ENCODE measurements at places on chromosomes 4 and X. TPM values are rescaled to one million over a fixed set of nuclear protein-coding genes. Genes with fewer than 3 reads are reported as not detected.

Gene VSIG4
- total RNA-seq = not detected

Gene PLS3
- 504 TPM for total RNA-seq

Gene GPRIN3
- 0.30 TPM for total RNA-seq

Gene SUPT20HL2
- total RNA-seq = not detected

Gene ZNF157
- total RNA-seq = 0.09 TPM

Gene ARAP2
- 1.2 TPM for total RNA-seq

Gene TMPRSS11B
- not detected for total RNA-seq

Gene ERCC6L
- 0.30 TPM for total RNA-seq

Gene CT45A3
- total RNA-seq = not detected

Gene ZMAT1
- 0.23 TPM for total RNA-seq

Gene SPANXN3
- total RNA-seq = not detected

Gene NLGN4X
- total RNA-seq = not detected

Gene SPANXA2
- total RNA-seq = not detected

Gene SH2D1A
- total RNA-seq = not detected

Gene GDI1
- 174 TPM for total RNA-seq

Gene ENPP6
- not detected for total RNA-seq

Gene DRD5
- not detected for total RNA-seq

Gene PNMA6F
- not detected for total RNA-seq

Gene LGI2
- under 0.01 TPM for total RNA-seq

Gene MTTP
- total RNA-seq = 0.30 TPM

Gene PALLD
- total RNA-seq = 213 TPM

Gene CWH43
- total RNA-seq = not detected

Gene MCF2
- not detected for total RNA-seq

Gene SULT1E1
- 9.2 TPM for total RNA-seq

Gene METAP1
- total RNA-seq = 63.3 TPM

Gene GALNT7
- total RNA-seq = 44.8 TPM

Gene RPS3A
- total RNA-seq = 3,002 TPM

Gene CPE
- 8.0 TPM for total RNA-seq

Gene SYN1
- total RNA-seq = under 0.01 TPM

Gene CFAP47
- not detected for total RNA-seq

Gene KLKB1
- total RNA-seq = not detected

Gene LUZP4
- not detected for total RNA-seq

Gene TMPRSS11D
- total RNA-seq = not detected

Gene MYOZ2
- not detected for total RNA-seq

Gene TASL
- total RNA-seq = not detected

Gene GPRASP3
- 5.4 TPM for total RNA-seq

Gene FSTL5
- 0.05 TPM for total RNA-seq

Gene TMEM271
- total RNA-seq = not detected

Gene CITED1
- total RNA-seq = 0.23 TPM

Gene C4orf54
- total RNA-seq = under 0.01 TPM

Gene GAB1
- total RNA-seq = 8.2 TPM

Gene ITM2A
- total RNA-seq = not detected

Gene TMPRSS11E
- total RNA-seq = 0.05 TPM

Gene ARR3
- not detected for total RNA-seq

Gene PDLIM3
- total RNA-seq = 158 TPM

Gene GAGE13
- not detected for total RNA-seq

Gene AIMP1
- 27.6 TPM for total RNA-seq

Gene MAGED4
- total RNA-seq = 53.1 TPM

Gene RAB39B
- 0.69 TPM for total RNA-seq

Gene EIF2S3
- 271 TPM for total RNA-seq

Gene TRIM75
- not detected for total RNA-seq
